ENCODE measurements at places on chromosomes 11 and 22. TPM values are rescaled to one million over a fixed set of nuclear protein-coding genes. Genes with fewer than 3 reads are reported as not detected.
A peak's percentile ranks its signal among the peaks of the same experiment; 100 is the strongest.

- H3K27me3 ChIP-seq, result no peaks in the 10 kb centered on the region
- no peaks in the 10 kb centered on the region for H3K36me3 ChIP-seq
- peak within 1 kb of the TSS; percentile 95 for H3K4me3 ChIP-seq
- H3K4me1 ChIP-seq, result peaks cover 23% of the 10 kb centered on the region
Measured at GRCh38 chr11:35138943-35139721, at the start of gene CD44. Gene CD44, plus strand, starts transcription at chr11:35139171. Its CDS starts 133 bp downstream, at chr11:35139304.

DNA sequence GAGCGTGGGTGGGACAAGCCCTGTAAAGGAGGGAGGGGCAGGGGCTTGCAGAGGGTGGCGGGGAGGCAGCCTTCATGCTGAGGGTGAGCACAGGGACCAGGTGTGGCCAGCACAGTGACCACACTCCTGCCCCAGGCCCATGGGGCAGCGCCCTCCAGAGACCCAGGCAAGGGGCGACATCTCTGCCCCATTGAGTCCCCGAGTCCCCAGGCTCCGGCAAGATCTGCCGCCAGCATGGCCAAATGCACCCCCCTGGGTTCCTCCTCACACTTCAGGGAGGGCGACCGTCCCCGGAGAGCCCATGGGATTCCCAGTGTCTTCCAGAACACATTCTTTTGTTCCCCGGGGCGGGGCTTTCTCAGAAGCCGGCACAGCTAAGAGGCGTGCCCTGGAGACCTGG, 362.5 kb downstream of the TBC1D22A start:
- H3K4me1 ChIP-seq, result no peaks in the 10 kb centered on the region
- no peak for DNase-seq
- H3K27me3 ChIP-seq, result no peaks in the 10 kb centered on the region
- no peak overlapping the region for H3K27ac ChIP-seq

DNA sequence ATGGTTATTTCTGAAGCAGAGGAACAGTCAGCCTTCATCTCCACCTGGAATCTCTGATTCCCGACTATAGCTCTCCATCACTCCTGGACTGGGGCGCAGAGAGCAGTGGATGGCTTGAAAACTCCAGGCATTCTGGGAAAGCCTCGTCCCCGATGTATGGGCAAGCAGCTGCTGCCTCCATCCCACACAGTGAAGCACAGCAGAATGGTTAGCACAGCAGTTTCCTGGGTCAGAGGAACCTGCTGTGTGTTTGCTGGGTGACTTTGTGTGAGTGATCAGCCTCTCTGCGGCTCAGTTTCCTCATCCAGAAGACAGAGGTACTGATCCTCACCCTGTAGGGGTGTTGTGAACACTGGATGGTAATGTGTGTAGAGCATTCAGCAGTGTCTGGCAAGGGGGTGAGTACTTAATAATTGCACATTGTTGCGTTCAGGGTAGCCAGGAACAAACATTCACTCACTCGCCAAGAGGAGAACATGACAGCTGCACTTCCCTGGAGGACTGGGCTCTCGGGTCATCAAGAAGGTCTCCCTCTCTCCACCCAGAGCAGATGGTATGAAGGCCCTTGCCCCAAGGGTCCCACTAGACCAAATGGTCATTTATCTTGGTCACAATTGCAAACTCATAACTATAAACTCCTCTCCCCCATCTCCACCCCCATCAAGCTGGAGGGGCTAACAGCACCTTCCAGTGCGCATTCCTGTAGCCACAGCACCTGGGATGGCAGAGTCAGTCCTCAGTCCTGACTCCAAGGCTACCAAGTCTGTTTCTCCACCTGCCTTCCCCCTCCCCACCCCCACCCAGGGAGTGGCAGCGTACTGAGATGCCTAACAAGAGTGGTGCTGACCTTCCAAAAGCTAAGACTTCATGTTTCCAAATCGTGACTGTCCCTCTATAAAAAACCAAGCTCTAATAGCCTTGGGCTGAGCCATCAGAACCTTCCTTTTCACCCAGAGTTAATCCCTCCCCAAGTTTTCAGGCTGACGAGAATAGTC, 1.5 kb upstream of the CHST1 start:
- no peak for DNase-seq
- no peaks in the 10 kb centered on the region for H3K36me3 ChIP-seq
- no peak overlapping the region for H3K4me3 ChIP-seq
- no peaks in the 10 kb centered on the region for H3K27me3 ChIP-seq
- H3K4me1 ChIP-seq, result peaks cover 13% of the 10 kb centered on the region
- H3K27ac ChIP-seq, result no peak overlapping the region

DNA sequence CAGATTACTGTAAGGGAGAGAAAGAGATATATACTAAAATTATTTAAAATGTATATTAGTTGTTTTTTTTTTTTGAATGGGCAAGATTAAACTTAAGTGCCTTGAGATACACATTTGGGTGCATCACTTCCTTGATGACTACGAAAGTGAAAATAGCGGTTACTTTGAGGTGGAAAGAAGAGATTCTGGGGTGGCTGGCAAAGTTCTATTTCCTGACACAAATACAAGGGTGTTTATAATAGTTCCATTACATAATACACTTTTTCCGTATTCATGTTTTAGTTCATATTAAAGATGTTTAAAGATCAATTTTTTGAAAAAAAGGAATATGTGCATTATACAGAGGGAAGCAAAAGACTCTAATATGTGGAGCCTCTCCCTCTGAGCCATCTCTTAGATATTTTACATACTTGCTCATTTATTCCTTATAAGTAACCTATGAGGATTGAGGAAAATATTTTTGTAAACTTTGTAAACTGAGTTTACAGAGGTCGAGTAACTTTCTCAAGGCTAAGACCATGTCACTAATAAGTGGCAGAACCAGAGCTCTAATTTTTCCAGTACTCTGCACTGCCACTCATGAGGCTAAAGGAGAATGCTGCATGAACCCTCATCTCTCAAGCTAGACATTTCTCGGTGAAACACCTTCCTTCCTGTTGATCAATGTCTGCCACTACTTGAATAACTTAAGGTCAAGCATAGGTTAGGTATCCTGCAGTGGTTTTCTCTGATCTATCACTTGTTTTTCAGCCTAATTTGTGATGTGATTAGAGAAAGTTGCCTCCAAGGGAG, 58.6 kb downstream of the DDIAS start:
- no peaks in the 10 kb centered on the region for H3K4me1 ChIP-seq
- no peak overlapping the region for H3K4me3 ChIP-seq
- H3K27ac ChIP-seq, result no peak overlapping the region
- no peak for DNase-seq
- no peaks in the 10 kb centered on the region for H3K36me3 ChIP-seq

- no peak overlapping the region for H3K4me3 ChIP-seq
- H3K36me3 ChIP-seq, result no peaks in the 10 kb centered on the region
Measured at GRCh38 chr22:40187389-40187788, 9.7 kb downstream of the TNRC6B start.

- DNase-seq, result no peak
- no peaks in the 10 kb centered on the region for H3K36me3 ChIP-seq
- H3K4me1 ChIP-seq, result peaks cover 9% of the 10 kb centered on the region
- no peaks in the 10 kb centered on the region for H3K27me3 ChIP-seq
Measured at GRCh38 chr11:35682230-35683173, 19.9 kb downstream of the TRIM44 start.

GRCh38 chr11:119153049-119153818, 4.4 kb downstream of the ABCG4 start:
- no peak overlapping the region for H3K4me3 ChIP-seq
- no peak overlapping the region for H3K27ac ChIP-seq
- peaks cover 3% of the 10 kb centered on the region for H3K4me1 ChIP-seq

DNA sequence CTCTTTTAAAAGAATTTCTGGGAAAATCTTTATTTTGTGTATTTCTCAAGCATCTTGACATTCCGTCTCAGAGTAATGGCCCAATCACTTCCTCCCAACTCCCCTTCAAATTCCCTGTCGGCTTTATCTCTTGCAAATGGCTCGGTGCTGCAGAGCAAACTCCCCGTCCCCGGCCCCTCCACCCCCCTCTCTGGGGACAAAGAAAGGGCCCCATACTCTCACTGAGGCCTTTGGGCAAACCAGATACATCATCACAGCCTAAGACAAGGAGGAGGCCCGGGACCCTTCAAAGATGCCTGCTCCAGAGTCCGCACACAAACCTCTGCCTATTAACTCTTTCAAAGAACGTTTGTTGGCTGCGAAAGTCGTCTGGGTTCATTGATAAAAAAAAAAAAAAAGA, 3.9 kb upstream of the SMIM38 start:
- no peak for DNase-seq
- H3K4me1 ChIP-seq, result peaks cover 3% of the 10 kb centered on the region
- H3K27me3 ChIP-seq, result no peaks in the 10 kb centered on the region
- H3K4me3 ChIP-seq, result no peak overlapping the region

DNA sequence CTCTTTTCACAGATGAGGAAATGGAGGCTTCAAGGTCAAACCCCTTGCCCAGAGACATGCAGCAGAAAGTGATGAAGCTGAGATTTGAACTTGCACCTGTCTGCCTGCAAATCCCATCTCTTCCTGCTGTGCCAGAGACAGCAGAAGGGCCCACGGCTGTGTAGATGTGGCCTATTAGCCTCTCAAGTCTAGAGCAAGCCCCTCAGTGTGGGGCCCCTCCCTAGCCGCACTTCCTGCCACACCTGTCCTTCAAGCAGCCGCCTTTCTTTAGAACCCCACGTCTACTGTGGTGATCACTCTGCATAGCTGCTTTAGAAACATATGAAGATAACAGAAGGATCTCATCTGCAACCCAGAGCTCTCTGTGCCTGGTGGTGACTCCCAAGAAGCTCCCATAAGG, 41.2 kb upstream of the JAM3 start:
- no peak for DNase-seq
- no peaks in the 10 kb centered on the region for H3K4me1 ChIP-seq
- H3K36me3 ChIP-seq, result no peaks in the 10 kb centered on the region
- H3K27me3 ChIP-seq, result no peaks in the 10 kb centered on the region
- H3K4me3 ChIP-seq, result no peak overlapping the region

DNA sequence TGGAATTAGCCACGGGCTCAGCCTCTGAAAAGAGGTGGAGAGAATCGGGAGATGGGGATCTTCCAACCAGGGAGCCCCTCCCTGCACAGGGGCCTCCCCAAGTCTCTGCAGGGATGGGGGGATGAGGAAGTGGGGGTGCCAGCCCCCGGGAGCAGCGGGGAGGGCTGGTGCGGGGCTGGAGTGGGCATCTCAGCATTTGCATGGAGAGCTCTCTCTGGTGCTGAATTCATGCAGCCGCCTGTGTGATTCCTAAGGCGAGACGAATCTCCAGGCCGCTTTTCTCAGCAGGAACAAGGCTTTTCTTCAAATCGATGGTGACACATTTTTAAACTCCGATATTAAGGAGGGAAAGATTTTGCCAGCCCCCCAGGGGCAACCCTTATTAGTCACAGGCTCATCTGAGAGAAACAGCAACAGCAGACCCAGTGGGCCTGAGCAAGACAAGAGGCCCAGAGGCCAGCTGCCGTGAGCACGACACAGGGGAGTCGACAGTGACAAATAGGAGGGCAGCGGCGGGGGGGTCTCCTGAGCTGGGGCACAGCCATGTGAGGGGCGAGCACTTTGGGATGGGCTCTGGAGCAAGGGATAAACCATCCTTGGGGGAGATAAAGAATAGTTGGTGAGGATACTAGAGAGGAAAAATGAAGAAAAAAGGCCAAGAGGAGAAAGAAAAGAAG, 29.0 kb downstream of the MACROD1 start:
- no peak for DNase-seq
- H3K36me3 ChIP-seq, result no peaks in the 10 kb centered on the region
- no peaks in the 10 kb centered on the region for H3K4me1 ChIP-seq

DNA sequence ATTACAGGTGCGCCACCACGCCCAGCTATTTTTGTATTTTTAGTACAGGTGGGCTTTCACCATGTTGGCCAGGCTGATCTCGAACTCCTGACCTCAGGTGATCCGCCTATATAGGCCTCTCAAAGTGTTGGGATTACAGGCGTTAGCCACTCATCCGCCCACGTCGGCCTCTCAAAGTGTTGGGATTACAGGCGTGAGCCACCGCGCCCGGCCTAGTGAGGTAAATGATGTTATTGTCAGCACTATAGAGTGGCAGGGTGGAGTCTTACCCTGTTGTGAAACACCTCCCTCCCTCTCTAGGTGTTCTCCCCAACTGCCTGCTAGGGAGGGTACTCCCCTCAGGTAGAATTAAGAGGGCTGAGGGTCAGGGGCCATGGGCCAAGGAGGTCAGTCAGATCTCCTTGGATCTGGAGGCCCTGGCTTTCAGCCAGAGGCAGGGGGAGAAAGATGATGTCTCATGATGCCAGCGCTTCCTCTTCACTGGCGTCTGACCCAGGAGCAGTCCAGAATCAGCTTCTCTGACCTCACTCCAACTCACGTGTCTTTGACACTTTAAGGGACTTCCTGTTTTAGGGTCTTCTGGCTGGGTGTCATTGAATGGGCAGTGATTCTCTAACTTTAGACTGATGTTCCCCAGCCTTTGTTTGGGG, 2.0 kb downstream of the GGA1 start:
- peaks cover 2% of the 10 kb centered on the region for H3K36me3 ChIP-seq
- H3K4me3 ChIP-seq, result peak overlapping the region; percentile 74
- peaks cover 44% of the 10 kb centered on the region for H3K4me1 ChIP-seq
- no peak for DNase-seq
- H3K27me3 ChIP-seq, result no peaks in the 10 kb centered on the region
- no peak overlapping the region for H3K27ac ChIP-seq

- H3K27ac ChIP-seq, result no peak overlapping the region
- no peaks in the 10 kb centered on the region for H3K36me3 ChIP-seq
- H3K4me3 ChIP-seq, result no peak overlapping the region
- H3K4me1 ChIP-seq, result no peaks in the 10 kb centered on the region
Measured at GRCh38 chr22:25482091-25482760, 82.2 kb upstream of the GRK3 start.

- H3K4me1 ChIP-seq, result peaks cover 29% of the 10 kb centered on the region
- H3K27me3 ChIP-seq, result no peaks in the 10 kb centered on the region
- no peak for DNase-seq
- H3K4me3 ChIP-seq, result no peak overlapping the region
- H3K27ac ChIP-seq, result no peak overlapping the region
Measured at GRCh38 chr11:125627236-125627910, 2.4 kb downstream of the CHEK1 start.

GRCh38 chr11:12235947-12236743, 125.8 kb downstream of the MICAL2 start:
- H3K27me3 ChIP-seq, result no peaks in the 10 kb centered on the region
- DNase-seq, result no peak
- H3K4me1 ChIP-seq, result peaks cover 54% of the 10 kb centered on the region
- peak overlapping the region; percentile 95 for H3K27ac ChIP-seq
- H3K4me3 ChIP-seq, result no peak overlapping the region

- H3K4me3 ChIP-seq, result no peak overlapping the region
- no peak overlapping the region for H3K27ac ChIP-seq
- no peaks in the 10 kb centered on the region for H3K36me3 ChIP-seq
- no peak for DNase-seq
Measured at GRCh38 chr11:109729761-109730160, 307.8 kb downstream of the C11orf87 start.

- H3K27me3 ChIP-seq, result no peaks in the 10 kb centered on the region
- no peak overlapping the region for H3K4me3 ChIP-seq
- no peak overlapping the region for H3K27ac ChIP-seq
- peaks cover 30% of the 10 kb centered on the region for H3K4me1 ChIP-seq
- H3K36me3 ChIP-seq, result no peaks in the 10 kb centered on the region
Measured at GRCh38 chr11:66967670-66968425, 7.3 kb upstream of the C11orf86 start.

The ANGPTL5 gene
- 0.42 TPM for total RNA-seq

The PATE4 gene
- total RNA-seq, result not detected

The LINC01488 gene
- total RNA-seq, result not detected

The CRYBA4 gene
- not detected for total RNA-seq

The TEAD1 gene
- 57.3 TPM for total RNA-seq

The MS4A6E gene
- total RNA-seq, result not detected

The CHRM1 gene
- total RNA-seq, result not detected

Measured in thoracic aorta (tissue), 2 donors.